T-helper 9 cell (primary cell): ENCODE measurements at places on chromosomes 3 and 15.

GRCh38 chr3:32176989-32177701 lies 61.3 kb upstream of the CMTM8 start:
- DNase-seq = peak; percentile 43

GRCh38 chr3:13003608-13004007 lies 69.6 kb downstream of the IQSEC1 start:
- DNase-seq = no peak

- no peak for DNase-seq
Measured at GRCh38 chr15:39669661-39670060, 88.8 kb downstream of the THBS1 start.

GRCh38 chr3:100268156-100268555 lies 7.4 kb downstream of the TBC1D23 start:
- DNase-seq = no peak

- no peak for DNase-seq
Measured at GRCh38 chr3:80213086-80213485, 445.3 kb upstream of the ROBO1 start.

DNA sequence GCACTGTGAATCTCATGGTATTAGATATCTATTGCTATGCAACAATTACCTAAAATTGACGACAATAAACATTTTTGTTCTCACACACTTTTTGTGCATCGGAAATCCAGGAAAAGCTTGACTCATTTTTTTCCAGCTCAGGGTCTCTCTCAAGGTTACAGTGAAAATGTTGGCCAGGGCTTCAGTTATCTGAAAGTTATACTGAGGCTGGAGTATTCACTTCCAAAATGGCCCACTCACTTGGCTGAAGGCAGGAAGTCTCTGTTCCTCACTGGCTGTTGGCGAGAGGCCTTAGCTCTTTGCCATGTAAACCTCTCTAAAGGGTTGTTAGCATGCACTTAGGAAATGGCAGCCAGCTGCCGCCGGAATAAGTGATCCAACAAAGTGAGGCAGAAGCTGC lies 41.4 kb downstream of the OSTN start:
- DNase-seq = no peak

DNA sequence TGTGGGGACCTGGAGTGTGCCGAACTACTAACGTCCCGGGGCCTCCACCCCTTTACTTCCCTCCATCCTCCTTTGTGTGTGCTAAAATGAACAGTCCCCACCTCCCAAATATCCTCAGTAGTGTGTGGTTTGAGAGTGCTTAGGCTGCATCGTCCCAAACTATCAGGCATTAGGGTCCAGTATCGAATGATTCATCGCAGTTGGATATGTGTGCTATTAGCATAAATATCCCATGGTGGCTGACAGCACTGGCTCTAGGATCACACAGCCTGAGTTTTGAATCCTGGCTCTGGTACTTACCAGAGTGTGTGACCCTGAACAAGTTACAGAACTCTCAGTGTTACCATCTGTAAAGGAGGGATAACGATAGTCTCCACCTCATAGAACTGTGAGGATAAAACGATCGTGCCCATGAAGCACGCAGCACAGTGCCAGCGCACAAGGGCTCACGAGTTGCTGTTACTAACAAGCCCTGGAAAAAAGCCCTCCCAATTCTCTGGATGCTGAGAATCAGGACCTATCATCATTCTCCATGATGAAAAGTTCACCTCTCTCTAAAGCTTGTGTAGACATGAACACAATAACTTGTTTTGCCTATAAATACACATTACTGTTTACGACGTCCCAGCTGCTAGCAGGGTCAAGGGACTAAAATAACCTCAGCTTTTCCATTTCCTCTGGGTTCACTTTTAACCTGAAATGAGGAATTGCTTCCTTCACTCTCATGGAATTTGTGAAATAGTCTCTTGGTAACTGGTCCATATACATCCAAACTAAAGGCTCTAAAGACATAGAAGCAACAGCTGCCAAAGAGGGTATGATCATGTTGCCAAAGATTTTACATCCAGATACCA lies 51.0 kb downstream of the VGLL4 start:
- DNase-seq = no peak

GRCh38 chr3:128175768-128176167 lies 22.5 kb downstream of the EEFSEC start:
- no peak for DNase-seq
